Islet precursor cell (in vitro differentiated cells): ENCODE measurements at places on chromosomes 6 and 20.
A peak's percentile ranks its signal among the peaks of the same experiment; 100 is the strongest.

DNA sequence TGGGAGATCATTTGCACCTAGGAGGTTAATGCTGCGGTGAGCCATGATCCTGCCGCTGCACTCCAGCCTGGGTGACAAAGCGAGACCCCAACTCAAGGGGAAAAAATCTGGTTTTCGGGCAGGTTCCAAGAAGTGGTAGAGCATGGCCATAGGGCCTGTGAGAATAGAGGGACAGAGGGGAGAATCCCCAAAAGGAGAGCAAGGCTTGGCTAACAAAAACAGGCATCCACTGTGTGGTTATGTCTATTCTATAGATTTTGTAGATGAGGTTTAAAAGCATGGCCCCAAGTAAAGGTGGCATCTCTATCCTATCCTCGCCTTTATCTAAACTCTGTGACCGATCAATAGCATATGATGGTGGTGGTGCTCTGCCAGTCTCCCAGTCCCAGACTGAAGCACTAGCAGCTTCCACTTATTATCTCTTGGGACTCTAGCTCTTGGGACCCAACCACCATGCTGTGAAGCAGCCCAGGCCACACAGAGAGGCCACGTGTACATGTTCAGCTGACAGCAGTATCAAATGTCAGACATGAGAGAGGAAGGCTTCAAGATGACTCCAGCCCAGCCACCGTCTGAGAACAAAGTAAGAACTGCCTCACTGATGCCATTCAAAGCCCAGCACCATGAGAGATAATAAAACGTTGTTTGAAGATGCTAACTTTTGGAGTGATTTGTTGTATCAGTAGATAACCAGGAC is 27.7 kb downstream of the EIF2S2 start:
- no peak for DNase-seq

DNA sequence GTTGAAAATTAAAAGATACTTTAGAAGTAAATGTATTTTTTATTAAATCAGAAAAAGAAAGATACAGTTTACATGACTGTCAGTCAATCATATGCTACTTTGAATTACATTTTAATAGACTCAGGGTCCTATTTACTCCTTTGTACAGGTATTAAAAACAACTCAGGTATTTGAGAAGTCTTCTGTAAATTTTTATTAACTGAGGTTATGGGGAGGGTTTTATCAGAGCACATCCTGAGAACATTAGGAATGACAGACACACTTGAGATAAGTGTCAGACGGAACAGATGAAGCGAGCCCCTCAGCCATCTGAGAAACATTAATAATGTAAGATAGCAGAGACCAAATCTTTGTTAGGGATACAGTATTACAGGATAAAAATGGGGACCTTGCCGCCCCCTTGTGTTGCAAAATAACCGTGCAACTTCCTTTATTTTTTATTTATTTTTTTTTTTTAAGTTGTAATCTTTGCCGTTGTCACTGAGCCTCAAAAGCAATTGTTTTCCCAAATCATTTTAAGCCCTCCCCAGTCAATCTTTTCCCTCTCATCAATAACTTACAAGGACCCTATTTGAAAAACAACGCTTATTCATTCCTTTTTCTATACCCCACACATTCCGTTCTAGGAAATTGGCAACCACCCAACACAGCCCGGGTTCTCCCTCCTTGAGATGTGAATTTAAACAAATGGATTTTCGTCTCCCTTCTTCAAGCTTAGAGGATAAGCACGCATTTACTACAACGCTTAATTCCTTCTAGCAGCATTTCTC is 126.7 kb downstream of the BCAS1 start:
- DNase-seq: no peak

DNA sequence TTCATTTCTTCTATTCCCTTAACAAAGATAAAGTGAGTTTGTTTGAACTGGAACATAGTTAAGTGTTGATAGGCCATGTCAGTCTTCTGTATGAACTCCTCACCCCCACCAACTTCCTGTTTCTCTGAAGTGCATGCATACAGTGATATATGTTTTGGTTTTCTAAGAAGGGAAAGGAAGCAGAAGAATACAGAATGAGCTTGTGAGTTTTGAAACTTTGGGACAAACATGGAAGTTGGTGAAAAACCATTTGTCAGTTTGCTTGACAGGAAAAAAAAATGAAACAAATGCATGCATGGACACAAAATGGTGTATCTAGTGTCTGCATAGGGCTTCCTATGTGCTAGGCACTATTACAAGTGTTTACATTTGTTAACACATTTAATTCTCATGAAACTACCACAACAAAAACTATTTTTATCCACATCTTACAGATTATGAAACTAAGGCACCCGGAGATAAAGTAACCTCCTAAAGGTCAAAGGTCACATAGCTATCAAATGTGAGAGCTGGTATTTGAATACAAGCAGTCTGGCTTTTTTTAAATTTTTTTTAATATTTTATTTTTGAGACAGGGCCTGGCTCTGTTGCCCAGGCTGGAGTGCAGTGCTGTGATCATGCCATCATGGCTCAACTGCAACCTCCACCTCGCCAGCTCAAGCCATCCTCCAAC is 105.9 kb downstream of the ADGRB3 start:
- DNase-seq: no peak

DNA sequence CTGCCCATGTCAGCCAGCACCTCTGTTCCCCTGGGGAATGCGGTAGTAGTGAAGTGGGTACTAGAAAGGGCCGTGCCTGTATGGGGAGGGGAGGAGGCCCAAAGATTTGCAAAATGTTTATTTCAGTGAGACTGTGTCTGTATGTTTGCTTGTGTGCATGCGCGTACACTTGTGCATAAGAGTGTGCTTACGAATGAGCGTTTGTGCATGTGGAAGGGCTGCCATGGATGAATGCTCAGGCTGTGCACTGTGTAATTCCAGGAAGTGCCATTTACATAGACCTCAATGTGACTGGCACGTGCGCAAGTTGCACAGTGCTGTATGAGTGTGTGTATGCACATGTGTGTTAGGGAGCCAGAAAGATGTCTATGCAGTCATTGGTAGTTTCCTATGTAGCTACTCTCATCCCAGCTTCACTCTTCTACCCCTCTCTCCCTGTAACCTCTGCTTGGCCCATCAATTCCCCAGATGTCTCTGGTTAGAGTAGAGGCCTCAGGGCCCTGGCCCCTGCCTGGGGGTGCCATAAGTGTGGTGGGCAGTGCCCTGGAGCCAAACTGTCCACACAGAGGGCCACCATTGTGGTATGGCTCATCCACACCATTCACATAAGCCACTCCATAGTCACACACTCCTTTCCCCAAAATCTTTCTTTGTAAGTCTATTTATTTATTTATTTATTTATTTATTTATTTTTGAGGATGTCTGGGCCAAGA is 26.8 kb upstream of the SLC22A7 start:
- no peak for DNase-seq

- DNase-seq: no peak
Observed at GRCh38 chr6:78353040-78353439, 514.3 kb upstream of the IRAK1BP1 start.

DNA sequence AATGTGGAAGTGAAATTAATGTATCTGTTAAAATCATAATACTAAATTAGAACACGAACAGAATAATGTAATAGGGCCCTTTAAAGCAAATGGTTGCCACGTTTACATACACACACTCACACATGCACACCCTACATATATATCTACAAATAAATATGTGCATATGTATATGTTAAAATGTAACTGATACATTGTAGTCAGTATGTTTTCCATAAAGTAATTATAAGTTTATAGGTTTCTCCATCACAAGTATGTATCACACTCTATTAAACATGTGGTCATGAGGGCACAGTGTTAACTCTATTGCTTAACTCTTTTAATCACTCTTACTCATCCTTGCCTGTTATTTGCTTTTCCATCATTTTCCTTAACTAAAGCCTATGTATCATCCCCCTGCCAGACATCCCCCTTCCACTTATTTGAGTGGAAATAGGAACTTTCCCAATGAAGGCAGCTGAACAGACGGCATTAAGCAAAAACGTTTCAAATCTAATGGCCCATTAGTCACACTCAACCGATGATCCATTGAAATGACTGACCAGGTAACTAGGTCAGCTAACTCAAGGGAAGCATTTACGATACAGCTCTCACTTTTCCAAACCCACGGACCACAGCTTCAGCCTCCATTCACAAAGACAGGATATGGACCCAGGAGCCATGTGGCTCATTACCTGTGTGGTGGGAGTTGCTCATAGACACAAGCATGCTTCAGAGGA is 89.3 kb downstream of the HAO1 start:
- peak; percentile 89 for DNase-seq

DNA sequence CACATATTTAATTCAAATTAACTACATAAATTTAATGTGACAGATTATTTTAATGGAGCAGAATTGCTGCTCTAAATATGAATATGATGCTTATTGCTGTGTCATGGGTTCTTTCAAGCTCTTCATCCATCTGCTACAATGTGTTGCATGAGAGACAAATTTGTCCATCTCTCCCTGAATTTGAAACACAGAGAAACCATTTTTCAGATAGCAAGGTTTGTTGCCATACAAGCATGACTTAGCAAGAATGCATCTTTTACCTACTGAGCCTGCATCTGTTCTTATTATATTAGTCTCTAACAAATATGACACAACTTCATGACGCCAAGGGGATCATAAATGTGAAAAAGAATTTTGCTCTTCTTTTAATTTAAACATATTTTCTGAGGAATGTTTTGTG is 8.0 kb upstream of the UTRN start:
- no peak for DNase-seq

DNA sequence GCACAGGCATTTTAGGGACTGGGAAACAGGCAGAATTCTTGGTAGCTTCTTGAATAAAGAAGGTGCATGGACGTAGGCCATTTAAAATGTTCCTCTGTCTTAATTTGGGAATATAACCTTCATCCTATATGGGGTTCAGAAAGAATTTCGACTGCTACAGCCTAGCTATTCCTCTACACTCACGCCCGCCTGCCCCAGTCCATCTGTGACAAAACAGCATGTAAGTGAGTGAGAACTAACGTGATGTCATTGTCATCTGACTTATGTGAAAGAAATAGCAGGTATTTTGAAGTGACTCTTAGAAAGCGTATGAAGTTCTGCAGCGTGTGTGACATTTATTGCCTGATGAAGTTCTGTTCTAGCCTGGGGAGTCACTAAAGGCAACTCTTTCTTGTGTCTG is 52.2 kb upstream of the SLC22A1 start:
- DNase-seq: no peak

GRCh38 chr6:30922447-30922852 is 8.4 kb downstream of the VARS2 start:
- DNase-seq: peak; percentile 67

DNA sequence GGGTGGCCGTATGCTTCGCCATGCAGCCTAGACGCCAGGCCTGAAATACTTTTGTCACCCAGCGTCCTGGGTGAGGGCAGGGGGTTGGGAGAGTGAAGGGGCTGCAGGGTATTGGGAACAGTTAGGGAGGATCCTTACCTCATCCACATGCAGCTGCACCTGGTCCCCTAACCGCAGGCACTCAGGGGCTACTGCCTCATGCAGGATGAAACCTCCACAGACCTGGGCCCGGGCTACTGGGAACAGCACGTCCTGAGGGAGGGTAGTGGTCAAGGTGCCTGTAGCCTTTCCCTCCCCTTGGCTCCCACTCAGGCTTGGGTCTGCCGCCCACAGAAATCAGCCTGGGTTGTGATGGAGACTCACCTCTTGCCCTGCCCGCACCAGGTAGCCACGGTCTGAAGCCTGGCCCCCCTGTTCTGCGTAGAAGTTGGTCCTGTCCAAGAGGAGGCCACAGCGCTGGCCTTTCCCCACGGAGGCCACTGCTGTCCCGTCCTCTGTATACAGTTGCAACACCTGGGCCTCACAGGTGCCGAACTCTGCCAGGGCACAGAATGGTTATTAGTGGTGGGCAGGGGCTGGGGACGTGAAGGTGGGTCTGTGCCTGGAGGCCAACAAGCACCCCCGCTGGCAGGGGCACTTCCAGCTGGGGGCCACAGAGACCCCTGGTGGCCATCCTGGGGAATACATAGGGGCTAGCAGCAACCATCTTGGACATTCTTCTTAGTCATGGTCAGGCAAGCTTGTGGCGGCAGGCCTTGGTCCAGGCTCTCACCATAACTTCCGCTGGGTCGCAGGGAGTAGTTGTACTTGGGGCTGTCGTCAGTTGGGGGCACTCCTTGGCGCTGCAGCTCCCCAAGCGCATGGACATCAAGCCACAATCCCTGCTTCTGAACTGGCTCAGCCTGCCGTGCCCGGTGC is 8.6 kb downstream of the AARS2 start:
- peak; percentile 72 for DNase-seq

GRCh38 chr6:46789434-46790354 is 3.5 kb upstream of the MEP1A start:
- DNase-seq: no peak

DNA sequence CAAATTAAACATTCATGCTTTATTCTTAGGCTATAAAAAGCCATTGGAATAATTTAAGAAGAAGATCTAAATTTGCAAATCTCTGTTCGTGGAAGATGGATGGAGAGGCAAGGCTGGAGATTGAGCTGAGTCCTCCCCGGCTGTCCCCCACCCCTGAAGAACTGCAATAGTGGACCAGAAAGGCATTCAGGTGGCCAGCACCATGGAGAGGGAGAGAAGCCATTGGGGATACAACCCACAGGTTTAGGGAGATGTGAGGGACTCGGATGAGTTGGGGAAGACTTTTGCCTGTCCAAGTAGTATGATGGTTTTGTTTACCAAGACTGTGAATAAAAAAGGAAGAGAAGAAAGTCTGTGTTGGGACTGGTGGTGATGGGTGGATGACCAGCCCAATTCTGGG is 120.8 kb downstream of the F13A1 start:
- DNase-seq: no peak

GRCh38 chr6:77430504-77430903 is 32.8 kb downstream of the HTR1B start:
- DNase-seq: no peak

DNA sequence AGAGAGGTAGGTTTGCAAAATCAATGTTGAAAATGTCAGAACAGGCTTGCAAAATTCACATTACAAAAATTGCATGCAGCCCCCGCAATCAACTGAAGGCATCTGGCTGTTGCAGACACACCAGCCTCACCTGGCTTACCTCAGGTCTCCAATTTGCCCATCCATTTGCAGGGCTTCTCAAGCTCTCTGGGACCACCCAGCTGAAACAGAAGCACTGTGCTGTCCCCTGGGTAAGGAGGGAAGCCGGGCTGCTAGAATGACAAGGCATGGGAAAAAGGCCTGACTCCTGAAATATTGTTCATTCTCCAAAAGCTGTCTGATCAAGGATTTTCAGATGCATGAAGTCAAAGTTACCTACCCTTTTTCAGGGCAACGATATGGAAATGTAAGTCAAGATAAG is 52.6 kb upstream of the CD93 start:
- no peak for DNase-seq

- DNase-seq: no peak
Observed at GRCh38 chr6:131103296-131103695, 32.0 kb upstream of the AKAP7 start.

- peak; percentile 67 for DNase-seq
Observed at GRCh38 chr6:13012977-13013680, 296.6 kb downstream of the PHACTR1 start.

DNA sequence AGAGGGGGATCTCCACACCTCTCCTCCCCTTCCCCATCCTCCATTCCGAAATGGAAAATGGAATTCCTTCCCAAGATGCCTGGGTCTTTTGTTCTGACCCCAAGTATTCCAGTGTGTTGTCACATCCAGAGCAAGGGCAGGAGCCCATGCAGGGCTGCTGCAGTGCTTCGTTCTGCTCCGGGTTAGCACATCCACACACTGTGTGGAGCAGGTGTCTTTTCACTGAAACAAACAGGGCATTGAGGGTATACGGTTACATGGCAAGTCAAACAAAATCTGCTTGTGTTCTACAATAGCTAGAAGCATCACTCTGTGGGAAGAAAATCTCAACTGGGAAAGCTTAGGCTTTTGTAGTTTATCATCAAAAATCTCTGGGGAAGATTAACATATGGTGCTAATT is 56.9 kb downstream of the LYRM2 start:
- no peak for DNase-seq
